ENCODE measurements at places on chromosomes 12 and 14. TPM values are rescaled to one million over a fixed set of nuclear protein-coding genes. Genes with fewer than 3 reads are reported as not detected.

E2F7 gene
- 10.3 TPM for total RNA-seq

PTGDR gene
- not detected for total RNA-seq

ARG2 gene
- 1.6 TPM for total RNA-seq

DIO3 gene
- 0.06 TPM for total RNA-seq

DIO2 gene
- 15.2 TPM for total RNA-seq

All from A549 treated with DMSO at 1 μM for 4 hours (cell line).